Stimulated activated CD8-positive, alpha-beta memory T cell treated with anti-CD3 and anti-CD28 coated beads, Interleukin-4, amount 100 ng/mL, for 48 hours (primary cell): ENCODE measurements at places on chromosomes 12 and 14.

GRCh38 chr12:62744551-62744950 is 190.4 kb downstream of the PPM1H start:
- DNase-seq = no peak

- no peak for DNase-seq
Observed at GRCh38 chr12:119576915-119577314, 16.7 kb upstream of the TMEM233 start.

DNA sequence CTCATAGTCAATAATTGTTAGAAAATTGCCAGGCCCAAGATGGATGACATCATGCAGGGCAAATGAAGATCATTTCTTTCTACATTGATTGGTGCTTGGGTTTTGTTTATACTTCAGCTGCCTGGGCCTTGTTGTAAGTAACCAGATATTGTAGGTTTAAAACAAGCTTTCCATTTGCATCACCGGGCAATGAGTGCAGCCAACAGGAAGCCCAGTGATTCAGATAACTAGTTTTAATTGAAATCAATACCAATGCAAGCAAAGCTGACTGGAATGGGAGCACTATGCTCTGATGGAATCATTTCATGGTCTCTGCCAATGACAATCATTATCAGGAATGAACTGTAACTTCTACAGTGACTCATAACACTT is 279.3 kb downstream of the DUSP6 start:
- no peak for DNase-seq

DNA sequence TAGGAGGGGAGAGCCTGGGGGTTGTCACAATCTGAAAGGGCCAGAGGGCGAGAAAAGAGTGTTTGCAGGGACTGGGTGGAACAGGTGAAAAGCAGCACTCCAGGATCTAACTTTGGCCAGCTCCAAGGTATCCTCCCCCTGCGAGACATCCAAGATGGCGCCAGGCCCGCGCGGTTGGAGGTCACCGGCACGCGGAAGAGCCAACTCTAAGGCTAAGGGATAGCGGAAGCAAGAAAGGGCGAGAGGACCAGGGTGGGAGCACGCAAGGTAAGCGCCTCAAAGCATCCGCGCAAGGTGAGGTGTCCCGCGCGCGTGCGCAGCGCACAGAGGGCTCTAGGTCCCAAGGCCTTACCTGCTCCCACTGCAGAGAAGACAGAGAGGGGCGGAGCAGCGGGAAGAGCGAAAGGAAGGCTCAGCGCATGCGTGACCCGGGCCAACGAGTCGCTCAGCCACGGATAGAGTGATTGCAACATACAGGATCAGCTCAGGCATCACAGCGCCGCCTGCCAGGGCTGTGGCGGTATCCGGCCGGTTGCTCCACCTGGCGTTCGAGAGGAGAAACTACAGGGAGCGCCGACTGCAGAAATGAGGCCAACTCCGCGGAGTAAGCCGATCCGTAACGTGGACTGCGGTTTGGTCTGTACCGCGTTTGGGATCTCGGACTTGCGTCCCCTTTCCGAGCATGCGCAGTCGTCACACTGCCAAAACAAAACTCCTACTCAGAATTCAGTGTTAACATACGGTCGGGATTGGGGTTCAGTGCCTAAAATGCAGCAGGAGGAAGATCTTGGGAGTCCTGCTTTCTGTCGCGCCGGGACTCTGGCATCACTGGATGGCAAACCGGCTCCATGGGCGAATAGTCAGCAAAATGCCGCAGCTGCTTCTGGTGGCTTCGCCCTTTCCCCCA is at the start of gene ATP5MC2:
Gene ATP5MC2, minus strand, starts transcription at position 383 of the 907 bp plus-strand sequence. CDS start 3,469 bp downstream, outside the sequence.
- peak; percentile 97 for DNase-seq

- no peak for DNase-seq
Observed at GRCh38 chr14:76268047-76268431, 107.9 kb upstream of the ESRRB start.

- DNase-seq = no peak
Observed at GRCh38 chr14:35806006-35806907, 2.8 kb downstream of the RALGAPA1 start.

GRCh38 chr14:96112032-96112431 is 72.9 kb downstream of the C14orf132 start:
- no peak for DNase-seq

DNA sequence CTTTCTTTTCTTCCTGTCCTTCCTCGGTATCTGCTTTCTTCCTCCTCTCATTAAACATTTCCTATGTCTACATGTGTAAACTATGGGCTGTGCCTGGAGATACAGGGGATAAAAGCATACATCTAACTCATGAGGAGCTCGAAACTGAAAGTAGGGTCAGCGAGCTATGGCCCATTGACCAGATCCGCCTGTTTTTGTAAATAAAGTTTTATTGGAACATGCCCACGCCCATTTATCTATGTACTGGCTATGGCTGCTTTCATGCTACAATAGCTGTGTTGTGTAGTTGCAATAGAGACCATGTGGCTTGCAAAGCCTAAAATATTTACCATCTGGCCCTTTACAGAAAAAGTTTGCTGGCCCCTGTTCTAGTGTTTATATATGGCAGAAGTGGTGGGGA is 500.8 kb upstream of the GARIN6 start:
- DNase-seq = no peak

DNA sequence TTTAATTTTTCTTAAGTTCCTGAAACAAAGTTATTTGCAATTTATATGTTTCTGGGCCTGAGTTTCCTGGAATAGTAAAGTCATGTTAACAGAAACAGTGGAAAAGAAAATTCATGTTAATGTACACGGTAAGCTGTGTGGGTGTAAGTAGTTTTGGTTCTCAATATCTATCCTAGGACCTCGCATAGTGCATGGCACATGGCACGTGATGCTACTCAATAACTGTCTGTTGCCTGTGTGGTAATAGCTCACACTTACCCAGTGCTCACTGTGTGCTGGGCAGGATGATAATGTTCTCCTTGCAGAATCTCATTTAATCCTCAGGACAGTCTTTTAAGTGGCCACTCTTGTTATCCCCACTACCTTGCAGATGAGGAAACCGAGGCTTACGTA is 100.7 kb downstream of the DUSP16 start:
- peak; percentile 54 for DNase-seq

- no peak for DNase-seq
Observed at GRCh38 chr12:88833641-88834116, 253.4 kb upstream of the KITLG start.

- no peak for DNase-seq
Observed at GRCh38 chr14:94936401-94936892, 166.5 kb upstream of the GSC start.

GRCh38 chr12:132475304-132476037 is 14.5 kb upstream of the FBRSL1 start:
- DNase-seq = no peak

DNA sequence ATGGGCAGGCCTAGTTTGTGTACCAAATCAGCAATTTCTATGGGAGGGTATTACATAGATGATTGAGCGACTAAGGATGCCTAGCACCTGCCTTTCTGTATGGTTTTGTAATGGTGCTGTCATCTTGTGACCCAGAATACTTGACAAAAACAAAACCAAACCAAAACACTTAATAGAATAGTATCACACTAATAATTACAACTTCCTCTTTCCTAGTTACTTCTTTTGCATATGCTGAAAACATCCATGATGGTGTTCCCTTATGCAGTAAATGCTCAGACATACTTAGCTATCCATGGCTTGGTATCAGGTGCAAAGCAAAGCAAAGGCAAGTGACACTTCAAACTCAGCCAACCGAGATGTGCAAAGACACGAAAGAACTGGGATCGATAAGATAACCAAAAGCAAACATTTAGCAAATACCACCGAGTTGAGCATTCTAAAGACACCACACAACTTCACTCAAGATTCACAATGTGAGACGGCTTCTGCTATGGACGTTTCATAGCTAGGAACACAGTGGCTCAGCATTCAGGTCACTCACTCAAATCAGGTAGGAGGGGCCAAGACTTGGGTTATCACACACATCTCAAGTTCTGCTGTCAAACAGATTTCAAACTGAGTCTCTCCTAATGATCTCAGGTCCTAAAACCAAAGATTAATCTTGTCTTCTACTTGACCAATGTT is 24.3 kb downstream of the PPP1CC start:
- no peak for DNase-seq

- no peak for DNase-seq
Observed at GRCh38 chr14:61225344-61225743, 55.8 kb downstream of the TMEM30B start.

DNA sequence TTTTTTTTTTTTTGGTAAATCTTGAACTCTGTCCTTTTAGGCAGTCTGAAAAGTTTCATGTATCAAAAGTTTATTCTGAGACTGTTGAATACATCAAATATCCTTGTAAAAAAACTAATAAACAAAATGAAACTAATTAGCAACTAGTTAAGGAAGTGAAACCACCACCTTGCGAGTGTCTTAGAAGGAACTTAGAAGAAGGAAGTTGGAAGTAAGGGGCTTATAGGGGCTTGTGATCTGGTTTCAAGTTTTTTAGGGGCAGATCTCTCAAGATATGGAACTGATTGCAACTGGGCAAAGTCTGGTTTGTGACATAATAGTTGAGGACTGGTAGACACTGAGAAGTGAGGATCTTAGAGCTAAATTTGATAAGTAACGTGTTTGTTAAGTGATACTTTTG is 748.8 kb downstream of the C12orf50 start:
- DNase-seq = no peak

- peak; percentile 9 for DNase-seq
Observed at GRCh38 chr14:101474563-101475455, 86.5 kb upstream of the DIO3 start.

GRCh38 chr14:105473033-105473676 is 1.5 kb upstream of the CRIP2 start:
- DNase-seq = no peak

DNA sequence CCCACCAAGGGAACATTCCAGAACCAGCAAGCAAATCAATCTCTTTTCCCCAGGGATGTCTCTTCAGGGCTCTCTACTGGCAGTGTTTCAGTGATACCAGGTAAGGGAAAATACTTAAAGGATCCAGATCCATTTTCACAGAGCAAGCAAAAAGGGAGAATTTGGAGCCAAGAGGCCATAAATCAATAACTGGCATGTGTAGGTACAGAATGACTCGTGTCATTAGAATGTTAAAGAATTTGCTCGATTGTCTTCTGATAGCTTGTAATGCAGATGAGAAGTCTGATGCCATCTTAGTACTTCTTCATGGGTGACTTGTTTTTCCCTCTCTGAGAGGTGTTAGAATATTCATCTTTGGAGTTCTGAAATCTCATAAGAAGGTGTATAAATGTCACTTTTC is 242.9 kb downstream of the KTN1 start:
- DNase-seq = no peak

GRCh38 chr12:74586251-74586650 is 48.6 kb downstream of the ATXN7L3B start:
- no peak for DNase-seq

DNA sequence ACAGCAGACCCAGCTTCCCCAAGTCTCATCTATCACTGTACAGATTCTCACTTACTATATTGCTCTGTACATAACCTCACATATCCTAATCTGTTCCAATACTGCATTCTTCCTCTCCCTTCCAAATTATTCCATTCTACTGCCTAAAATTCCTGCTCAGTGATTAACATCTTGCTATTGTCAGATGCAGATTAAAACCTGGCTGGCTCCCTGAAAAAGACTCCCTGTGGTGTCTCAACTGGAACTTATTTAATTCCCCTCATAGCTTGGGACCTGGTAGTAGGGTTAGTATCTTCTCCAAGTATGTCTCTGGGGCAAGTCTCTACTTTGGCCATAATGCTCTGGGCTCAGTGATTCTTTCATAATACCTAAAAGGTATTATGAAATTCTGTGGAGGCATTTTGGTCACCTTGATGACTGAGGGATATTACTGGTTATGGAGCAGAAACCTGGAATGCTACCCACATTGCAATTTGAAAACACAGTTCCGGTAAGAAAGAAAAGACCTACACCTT is 55.8 kb downstream of the PAWR start:
- DNase-seq = no peak

DNA sequence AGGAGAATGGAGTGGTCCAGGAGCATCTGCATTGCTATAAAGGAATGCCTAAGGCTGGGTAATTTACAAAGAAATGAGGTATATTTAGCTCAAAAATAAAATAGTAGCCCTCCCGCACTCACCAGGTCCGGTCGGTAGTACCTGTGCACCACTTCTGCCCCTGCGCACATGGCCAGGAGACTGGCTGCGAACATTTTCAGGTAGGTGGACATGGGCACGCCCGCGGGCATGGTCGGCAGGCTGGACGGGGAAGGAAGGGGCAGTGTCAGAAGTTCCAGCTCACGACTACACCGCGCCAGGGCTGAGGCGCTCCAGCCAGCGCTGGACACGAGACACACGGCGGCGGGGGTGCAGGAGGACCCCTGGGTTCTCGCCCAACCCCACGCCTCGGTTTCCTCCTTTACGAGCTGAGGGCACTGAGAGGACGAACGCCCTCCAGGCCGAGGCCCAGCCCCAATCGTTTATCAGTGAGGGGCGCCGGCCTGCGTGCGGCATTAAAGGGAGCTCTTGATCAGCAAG is 9.1 kb upstream of the TDG start:
- no peak for DNase-seq

GRCh38 chr12:13253966-13254760 is 57.6 kb downstream of the EMP1 start:
- DNase-seq = no peak

DNA sequence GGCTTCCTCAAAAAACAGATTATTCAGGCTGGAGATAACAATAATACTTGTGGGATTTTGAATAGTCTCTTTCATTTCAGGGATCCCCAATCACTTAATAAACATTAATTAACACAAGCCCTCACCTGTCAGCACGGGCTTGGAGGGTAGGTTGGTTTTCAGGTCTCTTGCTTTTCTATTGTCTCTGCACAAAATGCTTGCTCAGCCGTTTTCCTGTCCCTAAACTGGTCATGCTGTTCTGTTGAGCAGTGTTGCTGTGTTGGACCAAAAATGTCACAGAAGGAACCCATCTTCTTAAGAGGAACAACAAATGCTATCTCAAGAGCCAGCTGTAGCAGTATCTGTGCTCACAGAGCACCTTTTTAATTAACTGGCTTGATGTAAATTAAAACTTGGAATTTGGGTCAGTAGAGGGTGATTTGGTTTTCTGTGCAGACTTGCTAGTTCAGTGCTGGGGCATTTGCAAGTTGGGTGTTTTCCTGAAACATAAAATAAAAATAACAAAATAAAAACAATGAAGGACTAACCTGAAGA is 231.8 kb upstream of the CRY1 start:
- no peak for DNase-seq

- no peak for DNase-seq
Observed at GRCh38 chr12:47303207-47303606, 223.4 kb upstream of the AMIGO2 start.

GRCh38 chr14:77322250-77322902 is 1.5 kb downstream of the GSTZ1 start:
- no peak for DNase-seq

- DNase-seq = no peak
Observed at GRCh38 chr14:104039214-104039613, 46.3 kb upstream of the ASPG start.

GRCh38 chr14:100271247-100271939 is 32.4 kb downstream of the YY1 start:
- no peak for DNase-seq
